ENCODE measurements at places on chromosomes 4 and X.

DNA sequence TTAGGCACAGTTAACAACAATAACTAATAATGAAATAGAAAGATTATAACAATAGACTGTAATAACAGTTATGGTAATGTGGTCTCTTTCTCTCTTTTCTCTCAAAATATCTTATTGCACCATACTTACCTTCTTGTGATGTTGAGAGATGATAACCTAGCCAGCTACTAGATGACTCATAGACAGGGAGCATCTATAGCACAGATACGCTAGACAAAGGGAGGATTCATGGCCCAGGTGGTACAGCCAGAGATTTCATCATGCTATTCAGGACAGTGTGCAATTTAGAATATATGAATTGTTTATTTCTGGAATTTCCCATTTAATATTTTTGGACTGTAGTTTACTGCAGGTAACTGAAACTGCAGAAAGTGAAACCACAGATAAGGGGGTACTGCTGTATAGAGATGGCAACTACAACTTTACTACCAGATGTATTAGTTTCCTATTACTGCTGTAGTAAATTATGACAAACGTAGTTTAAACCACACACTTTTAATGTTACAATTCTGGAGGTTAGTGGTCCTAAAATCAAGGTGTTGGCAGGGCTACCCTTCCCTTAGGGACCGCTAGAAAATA lies 41.8 kb upstream of the MAGED1 start:
- DNase-seq, result no peak

DNA sequence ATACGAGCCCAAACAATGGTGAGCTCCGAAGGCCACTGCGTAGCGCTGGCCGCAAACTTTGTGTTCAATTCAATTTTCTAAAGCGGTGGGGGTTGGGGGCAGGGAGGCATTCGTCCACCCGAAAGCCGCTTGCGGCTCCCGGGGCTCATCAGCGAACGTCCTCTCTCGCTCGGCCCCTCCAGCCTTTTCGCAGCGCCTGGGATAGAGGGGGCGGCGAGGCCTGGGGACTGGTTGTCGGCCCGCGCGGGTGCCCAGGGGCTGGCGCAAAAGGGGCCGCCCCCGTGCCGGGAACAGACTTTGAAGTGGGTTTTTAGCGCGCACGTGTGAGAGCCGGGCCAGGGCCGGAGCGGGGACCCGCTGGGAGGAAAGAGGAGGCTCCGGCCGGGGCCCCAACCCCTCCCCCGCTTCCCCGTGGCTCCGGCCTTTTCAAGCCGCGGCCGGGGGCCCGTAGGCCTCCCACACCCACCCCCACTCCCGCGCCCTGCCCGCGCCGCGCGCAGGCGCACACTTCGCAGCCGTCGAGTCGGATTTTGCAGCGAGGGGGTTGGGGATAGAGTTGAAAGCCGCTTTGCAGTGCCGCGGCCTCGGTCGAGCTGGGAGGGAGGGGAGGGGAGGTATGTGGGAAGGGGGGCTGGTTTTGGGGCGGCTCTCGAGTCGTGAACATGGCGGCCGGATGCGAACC lies 8.3 kb downstream of the ZIC3 start:
- no peak for DNase-seq

DNA sequence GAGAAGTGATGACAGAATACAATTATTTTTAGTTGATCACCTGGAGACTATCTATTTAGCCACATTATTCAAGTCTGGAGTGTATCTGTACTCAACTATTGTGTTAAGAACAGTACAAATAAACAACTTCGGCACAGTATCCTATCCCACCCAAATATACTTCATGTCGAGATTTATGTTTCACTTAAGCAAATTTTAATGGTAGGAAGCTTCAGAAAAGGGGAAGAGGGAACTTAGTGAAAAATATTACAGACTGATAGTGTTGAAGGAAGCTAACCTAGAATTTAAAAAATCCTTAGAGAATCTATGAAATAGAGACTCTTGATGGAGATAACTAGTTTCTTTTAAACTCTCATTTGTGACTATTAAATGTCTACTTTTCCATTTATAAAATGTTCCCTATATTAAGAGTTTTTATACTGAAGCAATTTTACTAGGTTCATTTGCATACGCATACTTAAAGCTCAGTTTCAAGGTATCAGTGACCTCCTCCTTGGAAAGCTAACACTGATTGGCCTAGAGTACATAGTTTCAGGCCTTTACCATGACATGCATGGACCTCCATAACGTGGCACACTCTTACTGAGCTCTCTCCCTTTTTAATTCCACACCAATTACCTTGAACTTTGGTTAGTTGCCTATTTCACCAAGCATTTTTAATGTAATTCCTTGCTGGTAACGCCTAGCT lies 197.7 kb downstream of the CAMK2D start:
- no peak for DNase-seq

DNA sequence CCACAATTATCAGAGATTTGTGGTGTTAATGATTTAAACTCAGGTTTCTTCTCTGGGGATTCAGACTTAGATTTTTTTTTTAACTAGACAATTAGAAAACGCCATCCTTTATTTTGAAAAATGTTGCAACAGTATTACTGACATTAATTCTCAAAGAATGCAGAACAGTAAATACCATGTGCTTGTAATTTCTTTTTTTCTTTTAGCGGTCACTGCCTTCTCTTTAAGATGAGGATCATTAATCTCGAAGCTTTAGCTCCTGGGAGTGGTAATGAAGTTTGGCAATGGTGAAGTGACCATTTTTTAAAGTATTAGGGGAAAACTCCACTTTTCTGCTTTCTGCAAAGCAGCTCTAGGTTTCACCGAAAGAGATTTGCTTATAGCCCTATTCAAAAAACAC lies 164.0 kb upstream of the MBNL3 start:
- no peak for DNase-seq

- no peak for DNase-seq
Observed at GRCh38 chr4:152359208-152360044, 176.5 kb downstream of the FBXW7 start.

GRCh38 chr4:115113506-115114106 lies at the start of gene NDST4:
TSS of gene NDST4 (minus strand) at chr4:115113620. CDS start at chr4:115077036, 36,584 bp downstream.
- no peak for DNase-seq

GRCh38 chr4:173519111-173520101 lies 10.6 kb downstream of the HAND2 start:
- DNase-seq, result no peak

GRCh38 chr4:99606716-99607115 lies 32.1 kb downstream of the MTTP start:
- DNase-seq, result no peak

- DNase-seq, result no peak
Observed at GRCh38 chrX:29580560-29580959, 634.8 kb upstream of the MAGEB2 start.

DNA sequence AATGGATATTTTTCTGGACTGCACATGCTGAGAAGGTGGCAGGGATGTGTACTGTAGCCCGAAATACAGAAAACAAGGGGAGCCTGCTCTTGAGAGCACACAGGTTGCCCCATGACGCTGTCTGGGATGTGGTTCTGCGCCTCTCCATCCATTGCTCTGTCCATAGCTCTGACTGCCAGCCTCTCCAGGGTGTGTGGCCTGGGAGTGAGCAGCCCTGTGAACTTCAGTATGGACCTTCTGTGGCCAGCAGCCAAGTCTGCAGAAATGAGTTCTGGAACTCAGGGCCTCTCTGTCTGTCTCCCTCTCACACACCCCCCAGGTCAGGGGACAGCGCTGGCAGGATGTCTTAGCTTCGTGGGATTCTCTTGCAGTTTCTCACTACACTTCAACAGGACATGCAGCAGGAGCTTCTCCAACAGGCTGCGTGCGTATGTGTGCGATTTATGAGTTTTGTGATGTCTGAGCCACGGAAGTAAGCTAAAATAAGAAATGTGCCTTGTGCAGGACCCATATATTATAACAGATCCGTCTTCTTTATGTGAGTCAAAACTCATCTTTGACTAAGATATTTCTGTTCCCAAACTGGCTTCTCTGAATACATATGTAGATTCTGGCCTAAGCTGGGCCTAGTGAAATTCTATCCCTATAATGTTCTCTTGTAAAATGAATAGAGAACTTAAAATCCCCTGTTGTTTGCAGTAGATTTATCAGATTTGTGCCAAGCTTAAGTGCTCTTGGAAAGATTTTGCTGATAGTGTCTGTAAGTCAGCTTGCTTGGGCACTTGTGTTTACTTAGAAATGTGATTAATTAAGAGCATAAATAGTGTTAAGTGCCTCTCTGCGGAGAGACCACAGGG lies 40.0 kb downstream of the PROM1 start:
- no peak for DNase-seq

GRCh38 chrX:100647739-100648138 lies 3.7 kb downstream of the SRPX2 start:
- DNase-seq, result no peak

GRCh38 chr4:168893807-168894206 lies 116.2 kb downstream of the CBR4 start:
- DNase-seq, result no peak

DNA sequence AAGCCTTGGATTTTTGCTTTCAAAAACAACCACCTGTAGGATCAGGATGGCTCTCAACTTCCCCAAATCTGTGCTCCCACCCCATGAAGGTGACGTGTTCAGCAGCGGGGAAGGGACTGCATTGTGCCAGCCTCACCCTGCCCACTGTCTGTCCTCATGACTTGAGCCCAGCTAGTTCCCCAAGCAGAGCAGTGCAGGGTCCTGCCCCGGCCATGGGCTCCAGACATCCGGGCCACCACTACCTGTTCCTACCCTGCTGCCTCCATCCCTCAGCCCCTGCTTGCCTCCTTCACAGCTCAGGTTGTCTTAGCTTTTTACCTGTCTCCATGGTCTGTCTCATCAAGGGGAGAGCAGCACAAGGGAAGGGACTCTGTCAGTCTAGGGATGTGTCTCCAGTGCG lies 11.4 kb upstream of the MAP9 start:
- DNase-seq, result no peak

DNA sequence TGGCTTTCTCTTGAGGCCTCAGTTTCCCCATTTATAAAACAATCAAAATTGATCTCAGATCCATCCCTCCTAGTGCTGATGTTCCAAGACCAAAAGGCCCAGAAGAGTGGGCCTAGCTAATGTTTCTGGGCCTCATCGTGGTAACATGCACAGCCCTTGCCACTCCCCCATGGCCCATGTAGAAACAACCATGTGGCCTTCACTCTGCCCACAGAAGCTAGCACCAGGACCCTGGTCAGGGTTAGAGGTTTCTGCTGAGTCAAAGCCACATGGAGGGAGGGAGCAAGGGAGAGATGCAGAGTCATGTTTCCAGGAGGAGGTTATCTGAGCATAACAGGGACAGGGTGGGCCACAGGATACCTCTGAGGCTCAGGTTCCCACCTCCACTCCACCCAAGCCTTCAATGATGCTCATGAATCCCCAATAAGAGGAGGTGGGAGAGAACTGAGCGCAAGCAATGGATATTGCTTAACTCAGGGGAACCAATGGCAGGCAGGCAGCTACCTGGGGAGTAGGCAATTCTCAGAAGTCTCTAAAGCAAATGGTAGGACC lies 16.9 kb downstream of the OTUD5 start:
- no peak for DNase-seq

GRCh38 chr4:6104541-6105130 lies 86.4 kb upstream of the C4orf50 start:
- no peak for DNase-seq

GRCh38 chr4:163895378-163896005 lies 401.0 kb downstream of the TMA16 start:
- DNase-seq, result peak; percentile 1

DNA sequence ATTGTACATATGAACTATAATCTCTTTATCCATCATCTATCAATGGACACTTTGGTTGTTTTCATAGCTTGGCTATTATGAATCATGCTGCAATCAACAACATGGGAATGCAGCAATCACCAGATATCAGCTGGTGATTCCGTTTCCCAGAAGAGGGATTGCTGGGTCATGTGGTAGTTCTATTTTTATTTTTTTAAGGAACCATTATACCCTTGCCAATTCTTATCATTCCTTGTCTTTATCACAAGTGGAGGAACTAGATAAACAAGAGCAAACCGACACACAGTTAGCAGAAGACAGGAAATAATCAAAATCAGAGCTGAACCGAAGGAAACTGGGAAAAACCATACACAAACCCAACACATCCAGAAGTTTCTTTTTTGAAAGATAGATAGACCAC lies 14.5 kb upstream of the LNX1 start:
- DNase-seq, result no peak

DNA sequence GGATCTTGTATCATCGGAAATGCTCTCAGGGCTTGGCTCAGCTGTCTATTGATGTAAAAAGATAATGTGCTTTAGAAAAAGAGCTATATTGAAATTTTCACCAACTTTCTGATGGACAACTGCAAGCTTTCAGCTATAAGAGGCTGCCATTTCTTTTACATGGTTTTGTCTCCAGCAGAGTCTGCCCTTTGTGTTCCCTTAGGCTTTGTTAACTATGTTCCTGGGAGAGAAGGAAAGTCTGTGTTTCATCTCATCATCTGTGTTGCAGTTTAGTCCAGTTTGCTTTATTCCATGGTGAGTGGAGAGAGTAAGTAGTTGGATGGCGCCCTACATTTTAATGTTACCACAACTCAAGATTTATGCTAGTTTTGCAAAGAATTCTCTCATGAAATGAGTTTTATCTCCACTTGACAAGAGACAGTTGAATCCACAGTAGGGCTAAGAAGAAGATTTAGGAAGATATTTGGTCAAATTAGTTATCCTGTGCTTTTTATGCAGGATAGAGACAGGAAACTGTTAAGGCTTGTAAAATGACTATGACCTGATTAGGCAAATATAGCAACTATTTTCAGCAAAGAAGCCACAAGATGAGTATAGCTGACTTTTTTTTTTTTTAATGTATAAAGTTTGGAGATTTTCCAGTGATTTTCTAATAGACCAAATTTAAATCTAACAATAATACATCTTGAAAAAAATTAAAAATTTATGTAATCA lies 16.5 kb downstream of the SEPTIN11 start:
- no peak for DNase-seq

DNA sequence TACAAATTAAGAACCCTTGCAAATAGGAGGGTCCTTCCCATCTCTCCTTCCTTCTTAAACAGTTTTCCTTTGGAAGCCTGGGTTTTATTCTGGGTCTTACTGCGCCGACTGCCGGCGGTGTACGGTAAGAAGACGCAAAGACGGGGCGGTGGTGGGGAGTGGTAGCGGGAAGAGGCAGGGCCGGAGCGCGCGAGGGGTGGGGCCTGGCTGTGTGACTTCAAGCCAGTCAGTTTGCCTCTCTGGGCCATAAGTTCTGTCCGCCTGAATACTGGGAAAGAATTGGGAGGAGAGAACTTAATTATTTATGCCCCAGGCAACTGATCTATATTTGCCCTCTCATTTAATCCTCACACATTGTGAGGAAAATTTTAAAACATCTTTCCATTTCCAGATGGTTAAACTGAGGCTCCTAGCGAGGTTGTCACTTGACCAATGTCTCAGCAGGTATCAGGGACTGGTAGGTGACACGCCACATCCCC lies 726 bp upstream of the KANTR start:
- DNase-seq, result peak; percentile 66

DNA sequence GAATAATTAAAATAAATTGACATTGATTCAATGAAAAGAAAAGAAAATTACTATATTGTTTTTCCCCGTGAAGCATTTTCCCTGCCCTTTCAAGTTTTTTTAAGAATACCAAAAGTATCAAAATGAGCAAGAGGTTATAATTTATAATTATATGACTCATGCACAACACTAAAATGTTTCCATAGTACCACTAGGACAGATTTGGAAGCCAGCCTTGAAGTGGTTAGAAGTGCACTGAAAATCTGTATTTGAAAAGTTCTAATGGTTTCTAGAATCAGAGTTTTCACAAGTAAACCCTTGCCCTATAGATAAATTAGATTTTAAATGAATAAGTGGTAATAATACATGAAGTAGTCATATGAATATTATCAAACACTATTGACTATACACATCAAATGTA lies 140.9 kb downstream of the HNRNPD start:
- no peak for DNase-seq

Data from nucleus accumbens (tissue), 56 donors.